ENCODE measurements at places on chromosomes 7 and 10.

DNA sequence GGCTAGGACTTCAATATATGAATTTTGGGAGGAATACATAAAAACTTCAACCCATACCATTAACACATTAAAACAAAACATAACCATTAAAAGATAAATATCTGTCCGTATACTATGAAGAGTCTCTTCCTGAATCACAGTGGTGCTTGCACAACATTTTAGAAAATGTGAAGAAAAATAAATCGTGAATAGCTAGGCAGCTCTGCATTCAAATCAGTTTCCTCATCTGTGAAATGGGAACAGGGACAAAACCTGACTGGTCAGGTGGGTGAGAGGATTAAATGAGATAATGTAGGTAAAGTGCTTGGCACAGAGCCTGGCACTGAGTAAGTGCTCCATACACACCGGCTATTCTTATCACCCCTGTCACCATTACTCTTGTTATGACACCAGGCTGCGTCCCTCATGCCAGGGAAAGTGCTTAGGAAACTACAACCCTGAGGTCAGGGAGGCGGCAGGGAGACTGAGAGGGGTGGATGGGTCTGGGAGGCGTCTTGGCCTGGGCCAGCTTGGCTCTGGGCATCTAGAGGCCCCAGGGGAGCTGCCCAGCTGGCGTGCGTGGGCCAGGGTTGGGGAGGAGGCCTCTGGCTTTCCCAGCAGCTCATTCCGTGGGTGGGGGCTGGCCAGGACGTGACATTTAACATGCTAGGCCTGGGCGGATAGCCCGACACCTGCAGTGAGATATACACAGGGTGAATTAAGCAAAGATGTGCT, 78.3 kb downstream of the SH3PXD2A start:
- peak; percentile 38 for DNase-seq

- no peak for DNase-seq
Measured at GRCh38 chr7:12475362-12476063, 71.8 kb upstream of the VWDE start.

- no peak for DNase-seq
Measured at GRCh38 chr10:128568041-128568440, 441.8 kb upstream of the MKI67 start.

DNA sequence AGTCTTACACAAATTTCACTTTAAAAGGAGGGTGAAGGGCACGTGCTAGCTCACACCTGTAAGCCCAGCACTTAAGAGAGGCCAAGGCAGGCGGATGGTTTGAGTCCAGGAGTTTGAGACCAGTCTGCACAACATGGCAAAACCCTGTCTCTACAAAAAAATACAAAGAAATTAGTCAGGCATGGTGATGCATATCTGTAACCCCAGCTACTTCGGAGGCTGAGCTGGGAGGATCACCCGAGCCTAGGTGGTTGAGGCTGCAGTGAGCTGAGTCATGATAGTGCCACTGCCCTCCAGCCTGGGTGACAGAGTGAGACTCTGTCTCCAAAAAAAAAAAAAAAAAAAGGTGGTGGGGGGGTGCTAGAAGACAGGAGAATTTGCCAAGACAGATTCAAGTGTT, 237.3 kb upstream of the KLF14 start:
- DNase-seq = no peak

- DNase-seq = no peak
Measured at GRCh38 chr10:47121336-47121735, 178.7 kb upstream of the GDF10 start.

DNA sequence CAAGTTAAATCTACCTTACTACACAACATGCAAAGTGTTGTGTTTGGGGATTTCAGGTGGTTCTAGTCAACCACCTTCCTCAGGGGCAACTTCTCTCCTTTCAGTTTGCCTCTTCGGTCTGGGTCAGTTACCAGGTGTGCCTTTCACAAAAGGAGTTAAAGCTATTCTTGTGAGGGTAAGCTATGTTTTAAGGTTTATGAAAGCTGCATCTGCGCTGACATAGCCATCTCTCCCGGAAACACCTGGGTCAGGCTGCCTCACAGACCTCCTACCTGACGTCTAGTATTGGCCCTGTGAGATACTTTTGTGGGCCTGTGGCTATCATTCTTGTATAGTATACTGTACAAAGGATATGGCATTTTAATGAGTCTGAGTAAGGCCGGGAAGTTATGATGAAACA, 67.7 kb upstream of the ITGA8 start:
- DNase-seq = no peak

- no peak for DNase-seq
Measured at GRCh38 chr7:1027242-1028043, 16.9 kb upstream of the GPR146 start.

GRCh38 chr10:91054325-91054724, 133.4 kb upstream of the ANKRD1 start:
- DNase-seq = no peak

DNA sequence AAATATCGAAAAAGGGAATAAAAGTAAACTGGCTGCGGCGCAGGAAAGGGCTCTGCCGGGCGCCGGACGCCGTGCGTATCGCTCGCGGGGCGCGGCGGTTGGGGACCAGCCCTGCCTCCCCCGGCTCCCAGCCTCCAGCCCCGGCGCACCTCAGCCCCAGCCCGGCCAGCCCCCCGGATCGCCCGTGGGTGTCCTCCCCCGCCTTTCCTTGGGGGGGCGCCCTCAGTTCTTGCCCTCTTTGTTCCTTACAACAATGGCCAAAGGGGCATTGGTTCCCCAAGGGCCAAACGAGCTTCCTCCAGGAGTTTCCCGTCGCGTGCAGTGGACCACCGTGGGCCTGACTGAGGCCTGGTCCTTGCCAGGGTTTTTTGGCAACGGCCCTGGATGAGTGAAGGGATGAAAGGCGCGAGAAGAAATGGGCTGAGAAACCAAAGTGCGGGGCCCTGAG, 1.2 kb downstream of the MACROH2A2 start:
- no peak for DNase-seq

GRCh38 chr10:102658802-102659201, 14.5 kb downstream of the TRIM8 start:
- no peak for DNase-seq

DNA sequence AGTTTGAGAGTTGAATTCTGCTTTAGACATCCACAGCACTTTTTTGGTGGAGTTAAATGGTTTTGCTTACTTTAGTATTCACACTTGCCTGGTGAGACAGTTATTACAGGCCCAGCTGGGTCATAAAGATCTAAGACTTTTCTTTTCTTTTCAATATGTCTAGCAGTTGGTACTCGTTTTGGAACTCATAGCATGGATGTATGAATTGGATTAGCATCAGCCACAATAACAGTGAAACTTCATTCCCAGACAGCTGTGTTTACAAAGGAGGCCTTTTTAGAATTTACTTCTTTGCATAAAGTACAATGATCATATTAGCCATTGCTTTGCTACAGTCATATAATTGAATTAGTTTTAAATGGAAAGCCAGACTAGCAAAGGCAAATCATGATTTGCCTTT, 168.4 kb upstream of the DKK1 start:
- DNase-seq = no peak

DNA sequence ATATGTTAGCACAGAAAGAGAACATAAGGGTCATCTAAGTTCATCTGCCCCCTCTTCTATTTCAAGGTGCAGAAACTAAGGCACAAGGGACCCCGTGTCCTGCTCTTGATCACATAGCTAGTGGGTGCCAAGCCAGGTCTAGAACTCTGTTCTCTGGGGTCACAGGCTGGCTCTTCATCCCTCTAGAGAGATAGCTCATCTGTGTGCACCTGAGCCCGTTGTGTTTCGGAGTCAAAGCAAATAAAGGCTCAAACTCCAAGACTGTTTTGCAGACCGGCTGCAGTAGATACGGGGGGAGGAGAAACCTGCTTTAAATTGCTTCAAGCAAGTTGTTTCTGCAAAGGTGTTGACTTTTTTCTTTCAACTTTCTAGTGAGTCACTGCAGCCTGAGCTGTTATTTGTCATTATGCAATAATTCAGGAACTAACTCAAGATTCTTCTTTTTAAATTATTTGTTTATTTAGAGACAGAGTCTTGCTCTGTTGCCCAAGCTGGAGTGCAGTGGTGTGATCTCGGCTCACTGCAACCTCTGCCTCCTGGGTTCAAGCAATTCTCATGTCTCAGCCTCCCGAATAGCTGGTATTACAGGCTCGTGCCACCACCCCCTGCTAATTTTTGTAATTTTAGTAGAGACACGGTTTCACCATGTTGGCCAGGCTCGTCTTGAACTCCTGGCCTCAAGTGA, 6.5 kb downstream of the BLVRA start:
- no peak for DNase-seq

- no peak for DNase-seq
Measured at GRCh38 chr7:149692557-149692982, 80.8 kb downstream of the ZNF467 start.

DNA sequence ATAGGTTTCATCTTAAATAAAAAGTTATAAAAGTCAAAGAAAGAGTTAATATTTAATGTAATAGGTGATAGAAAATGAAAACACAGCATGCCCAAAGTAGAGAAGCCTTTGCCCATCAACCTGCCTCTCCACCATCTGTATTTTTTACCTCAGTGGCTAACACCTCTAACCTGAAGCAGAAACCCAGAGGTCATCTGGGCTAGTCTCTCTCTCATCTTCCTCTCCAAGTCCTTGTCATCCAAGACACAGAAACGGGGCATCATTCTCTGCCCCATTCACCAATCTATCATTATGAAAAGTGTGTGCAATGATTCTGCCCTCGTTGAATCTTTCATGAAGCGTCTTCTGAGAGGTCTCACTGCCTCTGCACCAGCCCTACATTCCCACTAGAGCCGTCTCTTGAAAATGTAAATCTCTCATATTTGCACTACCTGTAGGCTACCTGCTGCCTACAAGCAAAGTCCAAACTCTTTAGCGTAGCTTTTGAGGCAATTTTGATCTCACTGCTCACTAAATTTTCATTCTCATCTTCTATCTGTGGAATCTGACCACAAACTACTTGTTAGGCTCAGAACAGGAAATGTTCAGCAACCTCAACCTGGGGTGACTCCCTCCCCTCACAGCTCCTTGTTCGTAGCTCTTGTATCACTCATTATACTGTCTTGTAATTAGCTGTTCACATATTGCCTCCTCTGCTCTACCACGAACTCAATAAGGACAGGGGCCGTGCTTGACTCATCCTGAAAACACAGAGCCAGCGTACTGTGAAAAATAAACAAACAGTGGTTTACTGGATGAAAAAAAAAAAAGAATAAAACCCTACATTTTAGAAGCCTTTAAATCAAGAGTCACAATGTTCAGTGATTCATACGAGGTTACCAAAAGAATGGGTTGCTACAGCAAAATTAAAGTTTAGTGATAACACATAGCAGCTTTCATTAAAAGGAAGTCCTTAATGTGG, 83.1 kb downstream of the CTNNA3 start:
- peak; percentile 15 for DNase-seq

DNA sequence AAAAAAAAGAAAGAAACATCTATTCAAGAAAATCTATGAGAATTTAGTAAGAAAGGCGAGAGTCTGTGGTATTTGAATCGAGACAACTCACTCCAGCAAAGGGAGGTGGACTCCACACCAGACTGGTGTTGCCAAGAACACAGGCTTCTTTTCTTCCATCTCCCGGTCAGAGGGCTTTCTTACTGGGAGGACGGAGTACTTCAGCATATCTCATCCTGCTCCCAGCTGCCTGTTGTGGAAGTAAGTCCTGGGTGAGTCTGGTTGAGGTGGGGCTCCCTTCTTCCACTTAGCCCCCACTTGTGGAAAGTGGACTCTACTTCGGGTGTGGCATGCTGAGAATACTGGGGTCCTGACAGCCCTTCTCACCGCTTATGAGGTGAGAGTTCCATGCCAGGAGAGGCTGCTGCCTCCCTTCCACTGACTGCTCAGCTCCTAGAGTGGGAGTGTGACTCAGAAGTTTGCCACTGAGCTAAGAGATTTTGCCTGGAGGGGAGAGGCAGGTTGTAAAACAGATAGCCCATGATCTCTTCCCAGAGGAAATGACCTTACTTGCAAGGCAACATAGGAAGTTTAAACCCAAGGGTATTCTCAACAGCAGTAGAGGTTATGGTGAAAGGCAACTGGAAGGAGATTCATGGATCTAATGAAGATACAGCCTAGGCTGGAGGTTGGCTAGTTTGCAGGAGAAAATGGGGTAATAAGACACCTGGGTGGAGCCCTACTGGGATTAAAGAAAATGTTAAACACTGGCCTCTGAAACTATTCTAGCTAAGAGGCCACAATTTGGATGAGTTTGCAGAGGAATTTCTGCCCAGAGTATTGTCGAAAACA, 3.5 kb upstream of the NACAD start:
- no peak for DNase-seq

DNA sequence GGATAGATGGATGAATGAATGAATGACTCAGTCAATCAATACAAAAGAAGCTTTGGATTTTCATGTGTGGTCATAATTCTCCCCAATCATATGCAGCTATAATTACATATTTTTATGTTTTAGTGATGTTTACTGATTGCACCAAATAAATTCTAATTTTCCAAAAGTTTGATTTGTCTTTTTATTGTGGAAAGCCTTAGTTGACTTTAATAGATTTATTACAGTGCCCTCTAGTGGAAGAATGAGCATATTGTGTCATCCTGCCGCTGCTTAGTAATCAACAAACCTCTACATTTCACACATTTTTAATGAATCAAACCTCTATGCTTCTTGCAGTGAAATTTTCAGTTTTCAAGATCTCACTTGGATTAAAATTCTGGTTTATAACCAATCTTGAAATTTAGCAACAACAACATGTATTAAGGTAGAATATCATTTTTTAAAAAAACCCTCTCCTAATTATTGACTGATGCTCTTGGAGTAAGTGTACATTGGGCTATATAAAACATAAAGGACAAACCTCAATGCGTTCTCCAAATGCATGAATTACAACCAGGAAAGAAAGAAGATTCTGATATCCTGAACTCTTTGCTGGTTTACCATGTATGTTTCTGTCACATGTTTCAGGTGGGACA, 55.6 kb upstream of the PNLIP start:
- DNase-seq = peak; percentile 33

DNA sequence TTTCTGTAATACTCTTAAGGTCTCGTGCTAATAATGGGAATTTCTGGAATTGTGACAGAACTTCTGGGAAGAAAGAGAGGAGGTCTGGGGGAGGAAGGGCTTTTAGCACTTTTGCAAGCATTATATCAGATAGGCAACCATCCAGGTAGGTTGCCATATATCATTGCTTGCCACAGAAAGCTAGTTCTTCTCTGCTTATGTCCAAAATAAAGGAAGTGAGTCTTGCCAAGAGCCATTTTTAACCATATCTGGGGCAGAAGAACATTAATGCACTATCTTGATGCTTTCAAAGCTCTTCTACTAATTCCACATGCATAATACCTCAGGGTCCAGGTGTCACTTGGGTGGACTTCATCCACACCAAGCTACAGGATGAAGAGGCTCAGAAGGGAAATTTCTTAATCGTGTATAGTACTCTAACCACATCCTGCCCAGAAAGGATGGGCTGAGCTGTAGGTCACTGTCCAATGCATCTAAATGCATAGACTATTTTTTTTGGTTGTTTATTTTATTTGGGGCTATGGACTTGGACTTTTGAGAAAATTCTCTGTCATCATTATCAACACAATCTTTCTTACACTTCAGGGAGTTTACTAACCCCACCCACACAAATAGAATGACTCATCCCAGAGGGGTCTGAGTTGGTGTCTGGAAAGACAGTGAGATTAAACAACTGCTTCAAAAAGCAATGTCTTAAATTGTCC, 68.9 kb upstream of the ADO start:
- peak; percentile 32 for DNase-seq

GRCh38 chr7:42843205-42843800, 68.6 kb downstream of the C7orf25 start:
- peak; percentile 29 for DNase-seq

All from GM20000 (cell line).